Stimulated activated CD4-positive, alpha-beta T cell treated with anti-CD3 and anti-CD28 coated beads, Interleukin-1b, Interleukin-23, amount 100 ng/mL, for 1 hour (primary cell): ENCODE measurements at places on chromosomes 2 and 18.

DNA sequence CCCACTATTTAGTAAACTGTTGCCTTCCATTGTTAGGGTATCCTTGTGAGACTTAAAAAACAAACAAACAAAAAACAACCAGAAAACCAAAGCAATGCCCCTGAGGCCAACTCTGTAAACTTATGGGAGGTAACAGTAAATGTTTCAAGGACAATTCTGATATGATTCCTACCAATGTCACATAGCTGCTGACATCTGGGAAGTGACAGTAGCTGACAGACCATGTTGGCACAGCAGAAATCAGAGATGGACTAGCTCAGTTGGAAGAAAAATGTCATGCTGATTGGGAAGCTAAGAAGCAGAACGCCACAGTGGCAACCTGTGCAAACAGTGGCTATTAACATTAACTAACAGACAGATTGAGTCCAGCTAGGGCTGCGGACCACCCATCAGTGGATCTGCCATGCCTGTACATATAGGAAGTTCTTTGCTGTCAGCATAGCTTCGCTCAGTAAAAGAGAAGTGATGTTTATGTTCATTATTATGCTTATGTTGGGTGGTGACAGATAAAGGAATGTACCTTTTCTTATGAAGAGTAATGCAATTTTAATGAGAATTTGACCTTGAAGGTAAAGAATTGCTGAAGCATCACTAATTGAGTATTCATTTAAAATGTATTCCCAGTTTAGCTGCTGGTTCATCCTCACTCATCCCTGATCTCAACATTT, 180.6 kb downstream of the PARD3B start:
- DNase-seq, result no peak

- no peak for DNase-seq
Measured at GRCh38 chr2:1541819-1542475, 128.7 kb downstream of the TPO start.

- no peak for DNase-seq
Measured at GRCh38 chr2:230472621-230473018, 56.6 kb downstream of the SP100 start.

DNA sequence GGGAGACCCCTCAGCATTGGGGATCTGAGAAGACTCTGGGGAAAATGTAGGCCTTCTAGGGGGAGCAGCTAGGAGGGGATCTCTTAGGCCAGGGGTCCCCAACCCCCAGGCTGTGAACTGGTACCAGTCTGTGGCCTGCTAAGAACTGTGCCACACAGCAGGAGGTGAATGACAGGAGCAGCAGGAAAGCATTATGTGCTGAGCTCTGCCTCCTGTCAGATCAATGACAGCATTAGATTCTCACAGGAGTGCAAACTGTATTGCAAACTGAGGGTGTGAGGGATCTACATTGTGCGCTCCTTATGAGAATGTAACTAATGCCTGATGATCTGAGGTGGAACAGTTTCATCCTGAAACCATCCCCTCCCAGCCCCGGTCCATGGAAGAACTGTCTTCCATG, 127.3 kb downstream of the SCG2 start:
- no peak for DNase-seq

DNA sequence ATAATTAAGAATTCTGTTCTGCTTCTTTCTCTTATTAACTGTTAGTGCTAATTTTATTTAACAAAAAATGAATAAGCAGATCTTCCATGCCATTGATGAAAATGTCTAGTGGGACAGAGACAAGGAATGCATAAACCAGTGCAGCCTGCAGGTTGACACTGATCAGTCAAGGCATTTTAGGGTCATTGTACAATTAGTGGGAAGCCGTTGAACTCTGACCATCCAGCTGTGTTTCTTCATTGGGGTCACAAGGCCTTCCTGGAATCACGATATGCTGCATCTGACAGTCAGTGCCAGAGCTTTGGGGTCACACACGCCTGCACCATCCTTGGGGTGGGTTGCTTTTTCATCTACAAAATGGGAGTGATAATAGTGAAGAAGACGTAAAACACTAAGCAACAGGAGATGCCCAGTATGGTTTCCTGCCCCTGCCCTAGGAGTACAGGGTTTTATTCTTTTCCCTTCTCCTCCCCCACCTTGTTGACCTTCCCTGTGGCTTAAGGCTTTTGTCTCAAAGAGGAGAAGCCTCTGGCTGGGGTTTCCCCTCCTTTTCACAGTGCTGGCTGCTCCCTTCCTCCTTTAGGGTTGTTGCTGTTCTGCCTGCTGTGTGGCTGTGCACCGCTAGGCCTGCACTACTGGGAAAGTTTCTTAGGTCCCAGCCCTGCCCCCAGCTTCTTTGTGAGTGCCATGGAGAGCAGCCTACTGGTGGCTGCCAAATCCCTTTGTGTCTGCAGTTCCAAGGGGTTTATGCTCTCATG, 245.6 kb downstream of the TPGS2 start:
- no peak for DNase-seq

DNA sequence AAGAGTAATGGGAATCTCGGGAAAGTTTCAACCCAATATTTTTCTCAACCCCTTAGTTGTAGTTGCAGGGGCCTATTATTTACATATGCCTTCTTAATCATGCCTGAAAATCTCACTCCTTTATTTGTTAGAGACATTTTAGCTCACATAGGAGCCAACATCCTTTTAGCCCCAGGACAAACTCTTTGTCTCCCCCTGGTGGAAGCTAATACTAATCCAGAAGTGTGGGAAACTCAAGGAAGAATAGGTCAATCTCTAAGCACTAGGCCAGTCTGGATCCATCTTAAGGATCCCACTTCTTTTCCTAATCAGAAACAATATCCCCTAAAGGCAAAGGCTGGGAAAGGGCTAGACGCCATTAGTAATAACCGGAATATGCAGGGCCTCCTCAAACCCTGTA, 550.9 kb upstream of the PKDCC start:
- DNase-seq, result no peak

GRCh38 chr2:10839813-10840212, 27.2 kb upstream of the PDIA6 start:
- DNase-seq, result no peak

GRCh38 chr2:16900405-16901025, 234.9 kb upstream of the CYRIA start:
- no peak for DNase-seq

DNA sequence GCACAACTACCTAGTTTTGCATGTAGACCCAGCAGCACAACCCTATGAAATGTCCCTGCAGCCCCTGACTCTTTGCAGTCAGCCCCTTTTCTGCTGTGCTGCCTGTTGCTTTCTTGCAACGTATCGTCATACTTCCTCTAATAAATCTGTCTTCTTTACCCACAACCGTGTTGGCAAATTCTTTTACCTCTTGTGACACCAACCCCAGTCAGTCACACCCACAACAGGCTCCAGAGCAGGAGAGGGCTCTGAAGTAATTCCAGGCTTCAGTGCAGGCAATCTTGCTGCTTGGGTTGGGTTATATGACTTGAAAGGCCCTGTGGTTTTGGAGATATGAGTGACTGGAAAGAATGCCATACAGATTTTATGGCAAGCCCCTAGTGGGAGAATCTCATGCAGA, 79.1 kb upstream of the KCNH7 start:
- DNase-seq, result no peak

GRCh38 chr2:232973796-232974195, 39.3 kb downstream of the NGEF start:
- DNase-seq, result no peak

DNA sequence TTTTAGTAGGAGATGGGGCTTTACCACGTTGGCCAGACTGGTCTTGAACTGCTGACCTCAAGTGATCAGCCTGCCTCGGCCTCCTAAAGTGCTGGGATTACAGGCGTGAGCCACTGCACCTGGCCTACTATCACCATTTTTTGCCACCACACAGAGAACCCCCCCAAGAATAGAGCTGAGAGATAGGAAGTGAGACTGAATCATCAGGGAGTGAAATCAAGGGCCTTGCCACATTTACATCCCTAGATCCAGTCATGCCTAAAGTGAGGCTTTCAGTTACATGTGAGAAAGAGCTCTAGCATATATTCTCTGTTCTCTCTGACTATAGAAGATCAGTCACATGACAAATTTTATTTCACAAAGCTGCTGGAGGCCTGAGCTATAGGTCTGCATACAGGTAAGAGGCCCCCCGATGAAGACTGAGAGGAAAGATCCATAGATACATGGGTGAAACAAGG, 28.0 kb upstream of the KCMF1 start:
- no peak for DNase-seq

DNA sequence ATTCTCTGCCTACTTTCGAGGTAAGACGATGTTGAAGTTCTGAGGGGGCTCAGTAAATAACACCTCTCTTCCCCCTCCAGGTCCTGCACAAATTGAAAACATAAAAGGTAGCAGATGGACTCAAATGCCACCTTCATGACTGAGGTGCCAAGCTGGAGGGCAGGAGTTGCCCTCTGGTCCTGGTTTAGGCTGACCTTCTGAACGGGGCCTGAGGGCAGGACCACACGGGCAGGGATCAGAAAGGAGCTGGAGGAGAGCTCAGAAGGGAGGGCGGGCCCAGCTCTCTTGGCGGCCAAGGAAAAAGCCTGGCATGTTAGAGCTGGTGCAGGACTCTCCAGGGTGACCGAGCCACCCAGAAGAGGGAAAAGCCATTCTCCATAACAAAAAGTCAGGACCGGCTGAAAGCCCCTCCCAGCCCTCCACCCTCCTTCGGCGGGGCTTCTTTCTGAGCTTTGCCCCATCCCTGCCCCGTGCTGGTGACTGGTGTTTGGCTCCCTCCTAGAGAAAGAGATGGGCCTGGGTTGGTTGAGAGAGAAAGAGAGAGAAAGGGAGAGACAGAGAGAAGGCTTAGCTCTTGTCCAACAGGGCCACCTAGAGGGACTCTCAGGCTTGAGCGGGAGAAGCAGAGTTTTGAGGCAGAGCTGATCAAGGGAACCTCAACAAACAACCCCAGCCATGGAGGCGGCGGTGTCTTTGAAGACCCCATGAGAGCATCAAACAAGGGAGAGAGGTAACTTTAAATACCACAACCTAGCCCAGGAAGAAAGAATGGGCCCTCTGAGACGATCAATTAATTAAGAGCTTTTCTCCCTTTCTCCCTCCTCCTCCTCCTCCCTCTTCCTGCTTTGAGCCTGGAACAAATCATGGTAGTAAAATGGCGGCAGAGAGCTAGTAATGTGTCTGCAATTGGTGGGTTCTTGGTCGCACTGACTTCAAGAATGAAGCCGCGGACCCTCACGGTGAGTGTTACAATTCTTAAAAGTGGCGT, 50.8 kb downstream of the WIPF1 start:
- no peak for DNase-seq

- no peak for DNase-seq
Measured at GRCh38 chr2:241496904-241497877, 11.2 kb downstream of the STK25 start.

DNA sequence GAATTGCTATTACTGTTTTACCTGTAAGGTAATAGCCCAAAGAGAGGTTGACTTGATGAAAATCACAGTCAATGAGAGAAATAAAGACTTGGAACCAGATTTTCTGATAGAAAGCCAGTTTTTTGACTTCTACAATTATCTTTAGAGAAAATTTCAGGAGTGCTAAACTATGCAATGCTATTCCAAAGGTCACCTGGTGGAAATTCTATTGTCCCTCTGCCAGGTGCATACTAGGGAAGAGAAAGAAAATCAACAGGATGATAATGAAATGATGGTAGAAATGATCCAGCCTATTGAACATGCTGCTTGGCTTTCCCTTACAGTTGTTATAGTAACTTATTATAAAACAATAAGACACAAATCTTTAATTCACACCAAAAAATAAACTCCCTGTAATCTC, 85.0 kb downstream of the FASTKD2 start:
- DNase-seq, result no peak

- DNase-seq, result no peak
Measured at GRCh38 chr2:43175020-43175441, 51.4 kb downstream of the ZFP36L2 start.

DNA sequence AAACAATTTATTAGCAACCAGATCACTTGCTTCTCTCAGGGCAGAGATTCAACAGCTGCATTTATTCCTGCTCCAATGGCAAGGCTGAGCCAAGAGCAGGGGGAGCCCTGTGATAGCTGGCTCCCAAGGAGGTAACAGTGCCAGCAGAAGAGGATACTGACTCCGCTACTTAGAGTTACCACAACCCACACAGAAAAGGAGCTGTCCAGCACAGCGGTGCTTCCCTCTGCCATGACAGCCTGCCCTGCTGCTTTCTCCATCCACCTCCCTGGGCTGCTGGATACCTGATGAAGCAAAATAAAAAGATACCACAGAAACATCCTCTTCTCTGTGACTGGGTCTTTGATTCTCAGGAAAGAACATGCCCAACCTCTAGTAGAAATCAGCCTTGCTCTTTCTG, 467.2 kb downstream of the LRRTM4 start:
- no peak for DNase-seq

GRCh38 chr2:190486037-190486623, 48.4 kb downstream of the NEMP2 start:
- no peak for DNase-seq

- DNase-seq, result peak; percentile 10
Measured at GRCh38 chr2:202172439-202173211, 65.8 kb downstream of the SUMO1 start.

DNA sequence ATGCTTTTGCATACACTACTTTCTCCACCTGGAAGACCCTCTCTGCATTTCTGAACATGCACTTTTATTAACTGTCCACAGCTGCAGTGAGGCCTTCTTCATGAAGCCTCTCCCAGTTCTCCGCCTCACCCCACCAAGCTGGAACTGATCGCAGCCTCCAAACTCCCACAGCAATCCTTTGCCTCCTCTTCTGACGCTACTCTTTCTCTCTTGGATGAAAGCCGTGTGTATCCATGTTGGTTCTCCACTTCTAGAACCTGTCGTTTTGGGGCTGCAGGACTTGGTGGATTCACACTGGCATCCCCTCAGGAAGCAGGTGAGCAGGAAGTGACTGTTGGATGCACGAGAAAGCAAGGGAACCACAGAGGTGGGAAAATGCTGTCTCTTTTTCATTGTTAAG, 288.6 kb downstream of the MYCN start:
- DNase-seq, result no peak
